ENCODE measurements at places on chromosomes 7 and 10.

DNA sequence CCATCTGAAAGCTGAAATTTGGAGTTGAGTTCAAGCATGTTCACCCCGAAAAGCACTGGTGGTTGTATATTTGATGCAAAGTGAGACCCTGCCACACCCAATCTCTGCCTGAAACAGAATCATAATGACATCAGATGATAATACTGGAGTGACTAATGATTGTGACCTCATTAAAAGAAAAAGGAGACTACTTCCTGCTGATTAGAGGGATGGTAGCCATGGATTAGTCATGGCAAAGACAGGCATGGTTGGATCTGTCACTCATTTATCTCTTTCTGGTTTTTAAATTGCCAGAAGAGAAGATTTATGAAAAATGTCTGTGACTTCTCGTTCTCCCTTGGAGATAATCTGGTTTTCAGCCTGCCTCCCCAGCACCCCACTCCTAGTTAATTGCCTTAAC is 101.2 kb downstream of the BAMBI start:
- DNase-seq, result no peak

GRCh38 chr7:135843214-135843613 is 94.6 kb upstream of the FAM180A start:
- DNase-seq, result no peak

DNA sequence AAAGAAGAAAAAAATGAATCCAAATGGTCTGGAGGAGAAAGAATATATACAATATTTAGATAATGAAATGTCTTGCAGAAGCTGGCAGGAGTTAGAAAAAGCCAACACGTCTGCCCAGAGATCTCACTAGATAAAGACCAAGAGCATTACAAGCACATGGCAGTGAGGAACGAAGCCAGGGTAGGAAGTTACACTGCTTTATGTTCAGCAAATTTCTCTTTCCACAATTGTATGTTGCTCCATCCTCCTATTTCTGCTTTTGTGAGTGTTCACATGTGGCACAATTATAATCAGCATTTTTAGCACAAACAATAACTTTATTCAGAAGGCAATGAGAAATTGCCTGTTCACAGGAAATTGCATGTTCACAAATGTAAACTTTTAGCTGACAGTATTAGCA is 53.7 kb downstream of the LRRC17 start:
- no peak for DNase-seq

DNA sequence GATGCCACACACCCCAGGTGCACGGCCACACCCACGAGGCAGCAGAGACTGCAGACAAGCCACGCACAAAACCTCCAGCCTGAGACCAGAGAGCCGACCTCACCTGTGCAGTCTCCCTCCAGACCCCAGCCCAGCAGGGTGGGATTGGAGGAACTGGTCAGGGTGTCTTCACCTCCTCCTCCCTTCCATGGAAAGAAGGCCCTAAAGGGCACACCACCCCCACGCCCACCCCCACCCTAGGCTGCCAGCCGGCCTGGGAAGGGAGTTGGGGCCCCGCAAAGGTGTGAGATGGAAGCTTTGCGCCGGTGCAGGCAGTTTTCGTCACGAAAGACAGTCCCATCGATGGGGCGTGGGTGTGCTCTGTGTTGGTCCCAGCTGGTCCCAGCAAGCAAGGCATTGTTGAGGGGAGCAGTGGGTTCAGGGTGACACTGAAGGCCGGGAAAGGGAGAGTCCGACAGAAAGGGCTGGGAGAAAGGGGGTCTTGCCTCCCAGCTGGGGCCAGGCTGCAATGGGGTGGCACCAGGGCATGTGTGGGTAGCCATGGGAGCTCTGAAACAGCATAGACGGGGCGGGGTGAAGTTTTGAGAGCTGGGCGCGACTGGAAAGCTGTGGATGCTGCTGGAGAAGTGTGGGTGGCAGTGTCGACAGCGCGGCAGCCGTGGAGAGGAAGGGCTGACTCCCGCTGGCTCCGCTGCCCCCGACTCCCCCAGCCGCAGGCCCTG is 349.2 kb downstream of the GLRX3 start:
- DNase-seq, result no peak

DNA sequence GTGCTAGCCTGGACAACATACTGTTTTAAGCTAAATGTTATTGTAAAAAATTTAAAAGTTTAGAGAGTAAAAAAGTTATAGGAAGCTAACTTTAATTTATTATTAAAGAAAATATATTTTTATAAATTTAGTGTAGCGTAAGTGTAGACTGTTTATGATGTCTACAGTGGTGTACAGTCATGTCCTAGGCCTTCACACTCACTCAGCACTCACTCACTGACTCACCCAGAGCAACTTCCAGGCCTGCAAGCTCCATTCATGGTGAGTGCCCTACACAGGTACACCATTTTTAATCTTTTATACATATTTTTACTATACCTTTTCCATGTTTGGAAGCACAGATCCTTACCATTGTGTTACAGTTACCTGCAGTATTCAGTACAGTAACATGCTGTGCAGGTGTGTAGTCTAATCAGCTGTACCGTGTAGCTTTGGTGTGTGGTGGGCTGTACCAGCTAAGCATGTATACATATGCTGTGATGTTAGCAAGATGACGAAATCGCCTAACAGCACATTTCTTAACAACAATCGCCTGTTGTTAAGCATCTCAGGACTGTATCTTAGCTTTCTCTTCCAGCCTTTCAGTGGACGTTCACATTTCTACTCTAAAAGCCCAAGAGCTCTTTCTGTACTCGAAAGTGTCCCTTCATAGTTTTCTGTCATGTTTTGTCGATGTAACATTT is 12.5 kb downstream of the RNF32 start:
- no peak for DNase-seq

DNA sequence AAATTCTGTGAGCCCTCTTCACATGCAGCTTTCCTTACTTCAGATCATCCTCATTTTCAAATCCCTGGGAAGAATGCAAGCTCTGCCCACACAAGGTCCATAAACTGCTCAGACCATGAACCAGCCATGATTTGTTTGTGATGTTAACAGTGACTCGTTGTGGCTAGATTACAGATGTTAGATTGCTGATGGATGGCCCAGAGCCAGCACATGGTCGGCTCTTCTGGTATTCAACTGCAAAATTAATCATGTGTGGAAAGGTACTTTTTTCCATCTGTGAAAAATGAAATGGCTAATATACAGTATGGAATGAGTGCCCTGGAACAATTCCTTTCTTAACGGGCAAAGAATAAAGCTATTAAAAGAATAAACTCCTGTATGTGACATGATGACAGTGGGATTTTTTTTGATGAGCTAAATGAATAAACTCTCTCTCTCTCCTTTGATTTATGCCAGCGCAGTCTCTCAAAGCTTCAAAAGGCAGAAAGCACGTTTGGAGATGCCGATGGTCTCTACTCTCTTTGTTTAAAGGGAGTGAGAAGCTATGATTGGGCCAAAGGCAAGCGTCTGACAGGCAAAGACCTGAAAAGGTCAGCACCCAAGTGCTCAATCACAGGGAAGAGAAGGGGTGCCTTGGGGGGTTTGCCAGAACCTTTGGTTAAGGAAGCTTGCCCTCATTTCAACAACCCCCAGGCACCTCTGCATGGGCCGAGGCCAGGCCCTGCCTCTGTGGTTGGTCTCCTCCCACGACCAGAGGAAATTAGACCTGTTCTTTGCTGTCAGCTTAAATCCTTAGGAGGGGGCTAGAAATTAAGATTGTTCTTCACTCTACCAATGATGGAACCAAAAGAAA is 444.0 kb upstream of the NFE2L3 start:
- DNase-seq, result no peak

GRCh38 chr7:132742189-132742612 is 165.9 kb upstream of the PLXNA4 start:
- no peak for DNase-seq

DNA sequence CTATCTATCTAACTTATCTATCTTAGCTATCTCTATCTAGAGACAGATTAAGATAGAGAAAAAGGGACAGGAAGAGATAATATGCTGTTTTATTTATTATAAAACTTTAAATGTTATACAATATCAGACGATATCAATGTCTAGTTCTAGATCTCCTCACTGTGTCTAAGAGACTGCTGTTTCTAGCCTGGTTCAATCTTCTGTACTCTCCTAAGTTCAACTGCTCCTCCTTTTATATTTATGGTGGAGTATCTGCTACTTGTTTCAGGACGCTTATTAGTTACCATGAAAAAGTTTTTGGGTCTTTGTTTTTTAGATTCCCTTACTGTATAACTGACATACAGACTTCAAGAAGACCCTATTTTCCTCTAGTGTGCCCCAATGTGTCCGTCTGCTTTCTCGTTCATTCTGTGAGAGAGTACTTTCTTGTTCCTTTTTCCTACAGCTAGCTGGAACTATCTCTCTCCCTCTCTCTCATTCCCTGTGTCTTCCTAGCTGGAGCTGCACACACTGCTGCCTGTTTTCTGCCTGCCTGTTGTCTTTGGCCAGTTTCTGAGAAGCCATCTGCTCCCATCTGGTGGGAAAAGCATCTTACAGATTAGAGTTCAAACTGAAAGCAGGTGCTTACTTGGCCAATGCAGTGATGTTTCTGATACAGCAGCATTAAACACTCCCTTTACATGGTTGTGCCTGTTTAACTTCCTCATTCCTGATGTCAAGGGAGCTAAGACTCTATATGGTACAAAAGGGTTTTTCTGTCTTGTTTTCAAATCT is 49.4 kb upstream of the ARL4A start:
- no peak for DNase-seq

DNA sequence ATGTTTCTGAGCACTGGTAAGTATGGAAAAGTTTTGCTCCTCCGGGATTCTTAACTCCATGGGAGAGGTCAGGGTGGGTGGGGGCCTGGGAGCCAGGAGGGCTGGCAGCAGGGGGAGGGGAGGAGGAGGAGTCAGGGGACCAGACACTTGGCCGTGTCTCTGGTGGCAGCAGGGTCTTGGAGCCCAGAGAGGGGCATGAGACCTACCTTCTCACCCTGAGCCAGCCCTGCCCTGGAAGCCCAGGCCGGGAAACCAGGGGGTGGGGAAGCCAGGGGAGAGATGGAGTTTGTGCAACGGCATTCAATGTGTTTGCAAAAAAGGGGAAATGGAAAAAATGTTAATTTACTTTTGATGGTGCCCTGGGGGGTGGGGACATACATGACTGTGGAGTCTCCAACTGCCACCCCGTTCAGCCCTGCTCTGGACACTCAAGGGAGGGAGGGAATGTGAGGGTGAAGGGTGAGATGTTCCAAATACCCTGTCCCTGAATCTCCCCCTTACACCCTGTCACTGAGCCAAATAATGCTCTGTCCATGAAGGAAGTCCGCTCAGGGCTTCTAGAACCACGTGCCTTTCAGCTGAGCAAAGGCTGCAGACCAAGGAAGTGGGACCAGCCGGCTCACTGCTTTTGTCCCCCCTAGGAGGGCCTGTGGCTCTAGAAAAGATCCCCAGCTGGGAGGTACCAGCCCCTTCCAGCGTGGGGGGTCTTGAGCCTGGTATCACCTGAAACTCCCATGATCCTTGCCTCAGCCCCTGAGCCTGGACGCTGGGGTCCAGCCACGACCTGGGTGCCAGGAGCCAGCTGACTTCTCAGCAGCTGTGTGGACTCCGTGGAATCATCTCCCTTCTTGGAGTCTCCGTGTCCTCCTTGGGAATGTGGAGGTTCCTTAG is 48.3 kb downstream of the TMEM270 start:
- DNase-seq, result no peak

GRCh38 chr10:84261236-84261915 is 16.5 kb downstream of the RGR start:
- DNase-seq, result no peak

GRCh38 chr7:22430457-22430856 is 69.5 kb downstream of the STEAP1B start:
- no peak for DNase-seq

DNA sequence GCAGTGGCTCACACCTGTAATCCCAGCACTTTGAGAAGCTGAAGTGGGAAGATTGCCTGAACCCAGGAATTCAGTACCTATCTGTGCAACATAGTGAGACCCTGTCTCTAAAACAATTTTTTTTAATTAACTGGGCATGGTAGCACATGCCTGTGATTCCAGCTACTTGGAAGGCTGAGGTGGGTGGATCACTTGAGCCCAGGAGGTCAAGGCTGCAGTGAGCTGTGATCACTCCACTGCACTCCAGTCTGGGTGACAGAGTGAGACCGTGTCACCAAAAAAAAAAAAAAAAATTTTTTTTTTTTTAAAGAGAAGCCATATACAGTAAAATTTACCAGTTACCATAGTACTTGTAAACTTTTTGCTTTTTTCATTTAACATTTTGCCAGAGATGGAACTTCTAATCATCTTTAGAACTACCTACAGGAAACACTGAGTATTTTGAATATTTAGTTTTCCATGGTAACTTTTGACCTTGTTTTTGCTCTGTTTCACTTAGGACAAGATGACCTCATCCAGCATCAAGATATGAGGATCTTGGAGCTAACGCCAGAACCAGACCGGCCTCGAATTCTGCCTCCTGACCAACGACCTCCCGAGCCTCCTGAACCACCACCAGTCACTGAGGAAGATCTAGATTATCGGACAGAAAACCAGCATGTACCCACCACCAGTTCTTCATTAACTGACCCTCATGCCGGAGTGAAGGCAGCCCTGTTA is 40.6 kb downstream of the MPLKIP start:
- no peak for DNase-seq

DNA sequence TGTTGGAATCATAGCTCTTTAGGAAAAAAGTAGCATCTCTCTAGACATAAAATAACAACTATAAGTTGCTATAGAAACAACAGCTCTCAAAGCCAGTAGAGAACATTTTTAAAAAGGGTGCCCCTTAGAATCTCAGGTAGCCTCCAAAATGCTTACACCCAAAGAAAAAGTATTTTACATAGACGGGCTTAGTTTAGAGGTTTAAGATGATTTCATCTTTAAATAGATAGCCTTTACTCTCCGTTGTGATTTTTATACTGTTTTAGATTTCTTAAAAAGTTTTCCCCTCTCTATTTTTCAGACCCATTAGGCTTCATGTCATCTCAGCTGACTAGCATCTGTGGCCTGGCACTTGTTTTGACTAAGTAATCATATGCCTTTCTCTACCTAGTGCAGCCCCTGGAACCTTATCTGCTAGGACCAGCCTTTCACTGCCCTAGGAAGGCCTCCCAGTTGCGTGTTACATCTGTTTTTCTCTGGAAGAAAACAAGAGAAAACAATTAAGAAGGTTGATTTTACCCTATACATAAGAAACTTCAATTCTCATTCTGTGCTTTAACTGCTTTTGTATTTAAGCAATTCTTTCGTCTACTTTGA is 6.9 kb upstream of the BPGM start:
- DNase-seq, result no peak

- DNase-seq, result no peak
These were observed 4.4 kb downstream of the WASL start for GRCh38 chr7:123744416-123744815.

All from HuH-7 (cell line).